Cardiac muscle cell (in vitro differentiated cells and primary cell): ENCODE measurements at places on chromosomes 6 and 20.

- no peak for DNase-seq
Observed at GRCh38 chr6:162063666-162064065, 663.9 kb downstream of the PRKN start.

GRCh38 chr6:55869674-55870073 lies 5.7 kb downstream of the BMP5 start:
- DNase-seq, result no peak

GRCh38 chr6:42547407-42548329 lies 16.2 kb upstream of the UBR2 start:
- peak; percentile 90 for DNase-seq

DNA sequence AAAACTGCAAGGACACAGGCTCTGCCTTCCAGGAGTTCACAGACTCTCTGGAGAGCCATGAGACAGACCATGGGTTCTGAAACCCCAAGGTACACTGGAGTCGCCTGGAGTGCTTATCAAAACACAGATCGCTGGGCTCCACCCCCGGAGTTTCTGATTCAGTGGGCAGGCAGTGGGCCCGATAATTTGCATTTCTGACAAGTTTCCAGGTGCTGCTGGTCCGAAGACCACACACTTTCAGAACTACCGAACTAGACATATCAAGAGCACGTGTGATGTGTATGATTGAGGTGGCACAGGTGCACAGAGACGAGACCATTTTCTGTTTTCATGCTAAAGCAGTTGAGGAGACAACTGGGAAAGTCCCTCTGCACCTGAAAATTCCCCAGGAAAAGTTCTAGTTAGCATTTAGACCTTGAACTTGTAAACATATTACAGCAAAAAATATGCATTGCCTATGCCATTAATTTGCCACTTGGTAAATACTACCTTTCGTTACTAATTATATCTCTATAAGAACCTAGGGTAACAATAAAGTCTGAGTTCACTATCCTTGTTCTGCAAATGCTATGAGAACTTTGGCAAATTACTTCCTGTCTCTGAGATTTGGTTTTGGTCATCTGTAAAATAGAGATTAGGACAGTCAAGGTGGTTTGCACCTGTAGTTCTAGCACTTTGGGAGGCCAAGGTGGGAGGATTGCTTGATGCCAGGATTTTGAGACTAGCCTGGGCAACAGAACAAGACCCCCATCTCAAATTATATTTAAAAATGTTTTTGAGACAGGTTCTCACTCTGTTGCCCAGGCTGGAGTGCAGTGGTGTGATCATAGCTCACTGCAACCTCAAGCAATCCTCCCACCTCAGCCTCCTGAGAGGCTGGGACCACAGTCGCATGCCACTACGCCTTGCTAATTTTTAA lies 14.3 kb upstream of the PIM1 start:
- DNase-seq, result no peak

GRCh38 chr6:116314878-116315277 lies 35.1 kb upstream of the TSPYL1 start:
- no peak for DNase-seq

- DNase-seq, result no peak
Observed at GRCh38 chr20:17658648-17658993, 23.4 kb downstream of the RRBP1 start.

DNA sequence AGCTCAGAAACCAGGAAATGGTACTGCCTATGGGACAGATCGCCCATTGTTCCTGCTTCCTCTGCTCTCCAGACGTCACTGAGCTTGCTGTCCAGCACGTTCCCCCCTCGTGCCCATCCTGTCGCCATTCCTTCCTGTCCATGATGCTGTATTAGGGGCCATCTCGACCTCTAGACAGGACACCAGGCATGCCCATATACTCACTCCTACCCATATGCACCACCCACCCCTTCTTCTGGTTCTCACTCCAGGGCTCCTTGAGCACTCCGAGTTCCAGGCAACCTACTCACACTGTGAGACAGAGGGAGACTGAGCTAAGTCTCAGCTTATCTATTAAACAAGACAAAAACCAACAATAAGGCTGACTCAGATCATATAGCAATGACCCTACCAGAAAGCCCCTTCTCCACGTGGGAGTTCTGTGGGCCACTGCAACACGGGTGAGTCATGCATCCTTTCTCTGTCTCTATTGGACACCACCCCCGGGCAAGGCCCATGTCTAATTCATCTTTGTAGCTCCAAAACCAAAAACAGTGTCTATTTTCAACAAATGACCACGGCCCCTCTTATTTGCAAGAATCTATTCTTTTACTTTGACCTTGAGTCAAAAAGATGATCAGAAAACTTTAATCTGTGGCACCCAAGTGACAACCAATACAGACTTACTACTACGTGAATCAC lies 65.7 kb downstream of the PSMG4 start:
- DNase-seq, result no peak

GRCh38 chr6:87922947-87923330 lies 124.7 kb upstream of the SPACA1 start:
- DNase-seq, result no peak

GRCh38 chr6:109743739-109744138 lies 52.6 kb downstream of the FIG4 start:
- DNase-seq, result peak; percentile 44

DNA sequence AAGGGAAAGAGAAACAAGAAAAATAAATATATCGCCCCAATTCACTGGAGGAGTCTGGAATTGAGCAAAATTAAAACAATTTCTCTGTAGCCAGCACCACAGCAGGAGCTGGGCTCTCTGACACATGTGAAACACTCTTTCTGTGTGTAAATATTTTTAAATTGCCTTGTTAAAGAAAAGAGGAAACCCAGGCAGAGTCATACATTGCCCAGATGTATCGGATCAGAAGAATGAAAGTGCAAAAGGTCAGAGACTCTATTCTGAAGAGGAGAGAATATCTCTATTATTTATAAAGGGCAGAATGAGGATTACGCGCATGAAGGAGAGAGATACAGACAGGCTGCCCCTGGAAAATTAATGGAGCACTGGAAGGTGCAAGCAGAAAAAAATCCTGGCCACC lies 127.0 kb upstream of the MAN1A1 start:
- no peak for DNase-seq

DNA sequence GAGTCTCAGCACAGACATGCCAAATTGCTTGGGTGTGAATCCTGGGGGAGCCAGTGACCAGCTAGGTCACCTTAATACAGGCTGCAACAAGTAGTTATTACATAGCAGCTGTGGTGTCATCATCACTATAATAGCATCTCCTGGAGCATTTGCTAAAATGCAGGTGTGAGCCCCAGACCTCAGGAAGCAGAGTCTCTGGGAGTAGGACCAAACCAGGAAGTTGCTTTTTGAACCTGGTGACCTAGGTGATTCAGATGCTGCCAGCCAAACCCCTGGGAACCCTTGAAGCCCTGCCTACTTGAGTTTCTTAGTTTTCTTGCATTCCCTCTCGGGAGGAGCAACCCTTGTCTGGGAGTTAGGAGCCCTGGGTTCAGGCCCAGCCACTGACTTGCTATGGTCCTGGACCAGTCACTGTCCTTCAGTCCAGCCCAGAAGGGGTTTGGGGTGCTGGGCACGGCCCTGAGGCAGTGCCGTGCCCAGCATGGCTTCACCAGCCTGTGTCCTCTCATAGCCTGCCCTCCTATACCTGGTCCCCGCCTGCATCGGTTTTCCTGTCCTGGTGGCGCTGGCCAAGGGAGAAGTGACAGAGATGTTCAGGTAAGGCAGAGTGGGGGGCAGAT lies 39.3 kb upstream of the ID1 start:
- DNase-seq, result no peak

DNA sequence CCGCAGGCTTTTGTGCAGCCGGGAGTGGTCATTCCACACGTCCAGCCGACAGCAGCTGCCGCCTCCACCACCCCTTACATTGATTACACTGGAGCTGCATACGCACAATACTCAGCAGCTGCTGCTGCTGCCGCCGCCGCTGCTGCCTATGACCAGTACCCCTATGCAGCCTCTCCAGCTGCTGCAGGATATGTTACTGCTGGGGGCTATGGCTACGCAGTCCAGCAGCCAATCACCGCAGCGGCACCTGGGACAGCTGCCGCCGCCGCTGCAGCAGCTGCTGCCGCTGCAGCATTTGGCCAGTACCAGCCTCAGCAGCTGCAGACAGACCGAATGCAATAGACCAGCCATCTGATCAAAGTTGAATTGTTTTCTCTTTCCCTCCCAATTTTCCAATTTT lies 10.6 kb downstream of the RBM24 start:
- no peak for DNase-seq

DNA sequence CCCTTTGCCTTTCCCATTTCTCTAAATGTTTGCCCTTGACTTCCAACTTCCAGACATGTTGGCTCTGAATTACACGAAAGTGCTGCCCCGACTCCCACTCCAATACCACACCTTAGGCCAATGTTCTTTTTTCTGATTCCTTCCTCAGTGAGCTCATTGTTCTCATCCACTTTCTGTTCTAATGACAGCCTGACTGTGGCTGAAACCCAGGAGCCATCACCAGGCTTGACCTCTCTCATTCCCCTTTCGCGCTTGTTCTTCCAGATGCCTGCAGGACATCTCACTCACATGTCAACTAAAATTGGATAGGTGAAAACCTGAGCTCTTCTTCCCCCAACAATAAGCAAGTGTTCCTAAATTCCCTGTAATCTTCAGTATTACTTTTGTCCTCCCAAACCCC lies 40.4 kb downstream of the PTPRK start:
- DNase-seq, result no peak

DNA sequence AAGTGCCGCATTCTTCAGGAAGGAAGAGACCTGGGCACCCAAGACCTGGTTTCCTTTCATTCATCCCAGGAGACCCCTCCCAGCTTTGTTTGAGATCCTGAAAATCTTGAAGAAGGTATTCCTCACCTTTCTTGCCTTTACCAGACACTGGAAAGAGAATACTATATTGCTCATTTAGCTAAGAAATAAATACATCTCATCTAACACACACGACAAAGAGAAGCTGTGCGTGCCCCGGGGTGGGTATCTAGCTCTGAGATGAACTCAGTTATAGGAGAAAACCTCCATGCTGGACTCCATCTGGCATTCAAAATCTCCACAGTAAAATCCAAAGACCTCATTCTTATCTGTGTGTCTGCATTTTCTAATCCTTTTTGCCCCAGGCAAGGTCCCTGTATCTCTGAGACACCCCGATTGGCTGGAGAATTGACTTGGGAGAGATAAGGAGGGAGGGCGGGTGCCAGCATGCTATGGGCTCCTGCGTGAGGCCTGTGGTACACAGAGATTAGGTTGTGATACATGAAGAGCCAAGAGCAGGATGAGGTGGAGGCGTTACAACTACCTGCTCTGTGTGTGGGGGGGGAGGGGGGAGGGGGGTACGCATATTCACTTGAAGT lies 4.8 kb downstream of the MUC21 start:
- no peak for DNase-seq

- no peak for DNase-seq
Observed at GRCh38 chr6:52337633-52338290, 24.2 kb upstream of the PAQR8 start.

DNA sequence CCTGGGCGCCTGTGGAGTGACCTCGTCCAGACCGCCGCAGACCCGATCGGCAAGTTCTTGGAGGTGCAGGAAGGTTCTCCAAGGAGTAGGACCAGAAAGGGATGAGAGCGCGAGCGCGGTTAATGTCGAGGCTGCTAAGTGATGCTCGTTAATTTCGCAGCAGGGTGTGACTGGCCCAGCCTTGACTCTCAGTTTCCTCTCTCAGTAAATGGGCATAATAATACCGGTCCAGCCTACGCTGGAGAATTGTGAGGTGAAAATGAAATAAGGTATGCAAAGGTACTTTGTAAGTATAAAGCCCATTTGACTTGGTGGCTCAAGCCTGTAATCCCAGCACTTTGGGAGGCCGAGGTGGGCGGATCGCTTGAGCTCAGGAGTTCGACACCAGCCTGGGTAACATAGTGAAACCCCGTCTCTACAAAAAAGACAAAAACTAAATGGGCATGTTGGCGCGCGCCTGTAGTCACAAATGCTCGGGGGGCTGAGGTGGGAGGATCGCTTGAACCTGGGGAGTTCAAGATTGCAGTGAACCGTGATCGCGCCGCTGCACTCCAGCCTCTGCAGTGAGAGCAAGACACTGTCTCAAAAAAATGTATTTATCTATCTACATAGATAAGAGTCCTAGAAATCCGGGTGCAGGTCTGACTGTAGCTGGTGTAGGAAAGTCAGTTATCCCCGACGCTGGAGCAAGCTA lies 634 bp upstream of the BTBD9 start:
- DNase-seq, result peak; percentile 5

GRCh38 chr20:59571551-59572314 lies 32.6 kb upstream of the PHACTR3 start:
- peak; percentile 59 for DNase-seq

DNA sequence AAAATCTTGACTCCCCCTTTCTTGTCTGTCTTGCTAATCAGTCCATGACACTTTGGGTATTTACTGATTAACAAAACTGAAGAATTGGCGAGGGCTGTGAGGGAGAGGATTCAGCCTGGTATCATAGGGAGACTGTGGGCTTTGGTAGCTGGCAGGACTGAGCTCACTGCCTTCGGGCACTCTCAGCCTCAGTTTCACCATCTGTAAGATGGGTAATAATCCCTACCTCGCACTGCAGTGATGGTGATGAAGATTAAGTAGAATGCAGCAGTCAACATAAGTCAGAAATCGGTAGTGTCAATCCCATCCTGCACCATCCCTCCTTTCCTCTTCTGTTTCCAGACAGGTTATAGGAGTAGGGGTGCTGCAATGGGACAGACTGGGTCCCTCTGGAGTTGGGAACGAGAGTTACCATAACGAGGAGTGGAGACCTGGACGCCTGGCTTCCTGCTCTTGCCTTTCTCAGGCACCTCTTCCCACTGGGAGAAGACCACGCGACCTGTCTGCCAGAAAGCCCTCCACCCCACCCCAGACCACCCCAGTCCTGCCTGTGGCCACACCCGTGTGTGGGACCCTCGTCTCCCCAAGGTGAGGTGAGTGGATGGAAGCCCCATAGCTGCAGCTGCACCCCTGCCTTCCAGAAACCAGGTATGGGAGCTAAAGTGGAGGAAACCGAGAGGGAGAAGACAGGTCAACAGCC lies 99.1 kb downstream of the SNX5 start:
- DNase-seq, result no peak

DNA sequence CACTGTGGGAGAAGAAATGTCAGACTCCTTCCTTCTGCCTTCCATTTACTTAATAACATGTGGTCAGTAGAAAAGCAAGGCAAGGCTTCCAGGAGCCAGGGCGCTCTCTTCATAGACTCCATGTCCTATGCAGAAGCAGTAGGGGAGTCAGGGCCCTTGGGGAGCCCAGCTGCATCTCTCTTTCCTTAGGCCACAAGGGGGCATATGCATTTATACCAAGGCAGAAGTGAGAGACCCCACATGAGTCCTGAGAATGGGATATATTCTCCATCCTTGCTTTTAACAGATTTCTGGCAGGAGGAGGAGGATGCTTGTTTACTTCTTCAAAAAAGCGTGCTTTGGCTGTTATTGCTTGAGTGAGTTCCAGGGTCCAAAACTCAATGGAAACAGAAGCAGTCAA lies 198.5 kb downstream of the HIVEP2 start:
- peak; percentile 50 for DNase-seq

DNA sequence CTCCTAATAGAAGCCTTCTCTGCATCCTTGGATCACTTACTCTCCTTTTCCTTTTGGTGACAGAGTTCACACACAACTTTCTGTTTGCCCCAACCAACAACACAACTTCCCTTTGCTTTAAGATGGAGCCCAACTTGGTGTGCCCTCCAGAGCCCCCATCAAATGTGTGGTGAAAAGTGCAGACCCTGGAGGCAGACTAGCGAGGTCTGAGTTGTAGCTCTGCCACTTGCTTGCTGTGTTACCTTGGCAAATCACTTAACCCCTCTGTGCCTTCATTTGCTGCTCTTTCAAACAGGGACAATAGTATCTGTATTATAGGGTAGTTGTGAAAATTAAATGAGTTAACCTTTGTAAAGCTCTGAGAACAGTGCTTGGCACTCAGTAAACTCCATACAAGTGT lies 34.3 kb upstream of the CCN6 start:
- no peak for DNase-seq

GRCh38 chr6:111541026-111541681 lies 58.1 kb upstream of the REV3L start:
- peak; percentile 62 for DNase-seq
